ENCODE measurements at places on chromosomes 16 and 17.

GRCh38 chr16:86101137-86101896 is 202.4 kb downstream of the IRF8 start:
- no peak for DNase-seq

- DNase-seq: no peak
These were observed 186.4 kb upstream of the CHMP6 start for GRCh38 chr17:80805032-80805751.

GRCh38 chr16:621526-622105 is 9.2 kb upstream of the WFIKKN1 start:
- no peak for DNase-seq

DNA sequence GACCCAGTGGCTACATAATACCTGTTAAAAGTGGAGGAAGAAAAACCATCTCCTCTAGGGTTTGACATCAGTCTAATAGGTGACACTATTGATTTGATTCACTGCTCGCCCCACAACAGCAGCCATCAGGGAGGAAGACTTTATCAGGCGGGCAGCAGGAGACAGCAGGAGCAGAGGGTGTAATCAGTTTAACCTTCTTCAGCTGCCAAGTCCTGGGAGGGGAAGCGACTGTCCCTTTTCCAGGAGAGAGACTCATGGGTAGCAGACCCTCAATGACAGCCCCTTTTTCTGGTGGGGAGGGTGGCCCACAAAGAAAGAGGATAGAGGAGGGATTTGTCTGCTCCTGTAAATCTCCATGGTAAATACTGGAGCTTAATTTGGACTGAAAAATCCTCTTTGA is 291.8 kb downstream of the HAPSTR1 start:
- DNase-seq: no peak

DNA sequence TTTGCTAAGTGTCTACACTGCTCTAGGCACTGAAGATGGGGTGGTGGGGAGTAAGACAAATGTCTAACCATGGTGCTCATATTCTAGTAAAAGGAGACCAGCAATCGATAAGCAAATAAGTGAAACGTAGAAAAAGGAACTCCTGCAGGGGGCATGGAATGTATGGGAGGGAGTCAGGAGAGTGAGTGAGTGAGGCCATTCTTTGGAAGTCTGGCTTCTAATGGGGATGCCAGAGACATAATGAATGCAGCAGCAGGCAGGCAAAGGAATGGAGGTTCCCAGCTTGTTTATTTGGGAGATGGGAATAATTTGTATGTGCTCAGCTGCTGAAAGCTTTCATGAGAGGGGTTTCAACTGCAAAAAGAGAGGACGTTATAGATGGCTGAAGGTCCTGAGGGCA is 216.4 kb upstream of the DYNLRB2 start:
- no peak for DNase-seq

DNA sequence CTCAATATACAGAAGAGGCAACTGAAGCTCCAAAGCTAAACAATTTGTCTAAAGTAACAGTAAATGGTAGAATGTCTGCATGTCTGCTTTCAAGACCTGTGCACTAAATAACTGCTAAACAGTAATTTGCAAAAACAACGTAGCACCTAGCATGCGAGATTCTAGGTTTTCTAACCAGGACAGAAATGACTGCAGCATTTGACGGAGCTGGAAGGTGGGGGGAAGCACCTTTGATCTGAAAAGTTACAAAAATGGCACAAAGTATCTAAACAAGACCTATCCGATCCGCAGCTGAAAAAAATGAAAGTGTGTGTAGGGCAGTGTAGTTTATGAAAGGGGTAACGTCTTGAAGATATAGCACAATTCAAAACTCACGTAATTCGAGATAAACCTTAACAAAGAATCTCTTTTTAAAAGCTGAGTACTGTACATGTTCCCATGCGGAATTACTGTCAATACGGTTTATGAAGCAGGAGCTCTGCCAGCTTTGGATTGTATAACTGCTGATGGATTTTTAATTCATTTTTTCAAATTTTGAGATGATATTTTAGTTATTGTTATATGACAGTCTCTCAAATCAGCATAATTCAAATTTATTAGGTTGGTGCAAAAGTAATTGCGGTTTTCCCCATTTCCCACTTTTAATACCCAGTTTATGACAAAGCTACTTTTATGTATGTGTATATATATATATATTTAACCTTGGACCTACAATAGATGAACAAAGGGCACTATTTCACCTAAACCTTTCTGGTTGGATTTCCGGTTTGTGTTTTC is 1.2 kb upstream of the WIPI1 start:
- no peak for DNase-seq

- no peak for DNase-seq
These were observed 7.8 kb upstream of the ALOX12B start for GRCh38 chr17:8095361-8095760.
